ENCODE measurements at places on chromosomes 6 and 20.

DNA sequence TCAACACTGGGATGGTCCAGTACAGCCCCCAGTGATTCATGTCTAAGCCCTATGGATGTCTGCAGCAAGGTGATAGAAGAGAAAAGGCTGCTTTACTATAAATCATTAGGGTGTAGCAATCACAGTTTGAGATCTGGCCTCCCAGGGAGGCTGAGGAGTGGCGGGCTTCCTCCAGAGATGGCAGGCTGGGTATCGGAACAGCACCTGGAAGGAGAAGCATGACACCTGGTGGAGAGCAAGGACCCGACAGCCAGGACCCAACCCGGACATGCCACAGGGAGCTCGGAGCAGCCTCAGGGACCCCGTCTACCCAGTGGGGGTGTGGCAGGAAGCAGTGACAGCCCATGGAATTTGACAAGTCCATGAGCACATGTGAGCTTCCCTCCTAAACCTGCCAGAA, 114.8 kb upstream of the CD93 start:
- DNase-seq: no peak

GRCh38 chr6:122696079-122696478, 83.4 kb upstream of the FABP7 start:
- DNase-seq: no peak

DNA sequence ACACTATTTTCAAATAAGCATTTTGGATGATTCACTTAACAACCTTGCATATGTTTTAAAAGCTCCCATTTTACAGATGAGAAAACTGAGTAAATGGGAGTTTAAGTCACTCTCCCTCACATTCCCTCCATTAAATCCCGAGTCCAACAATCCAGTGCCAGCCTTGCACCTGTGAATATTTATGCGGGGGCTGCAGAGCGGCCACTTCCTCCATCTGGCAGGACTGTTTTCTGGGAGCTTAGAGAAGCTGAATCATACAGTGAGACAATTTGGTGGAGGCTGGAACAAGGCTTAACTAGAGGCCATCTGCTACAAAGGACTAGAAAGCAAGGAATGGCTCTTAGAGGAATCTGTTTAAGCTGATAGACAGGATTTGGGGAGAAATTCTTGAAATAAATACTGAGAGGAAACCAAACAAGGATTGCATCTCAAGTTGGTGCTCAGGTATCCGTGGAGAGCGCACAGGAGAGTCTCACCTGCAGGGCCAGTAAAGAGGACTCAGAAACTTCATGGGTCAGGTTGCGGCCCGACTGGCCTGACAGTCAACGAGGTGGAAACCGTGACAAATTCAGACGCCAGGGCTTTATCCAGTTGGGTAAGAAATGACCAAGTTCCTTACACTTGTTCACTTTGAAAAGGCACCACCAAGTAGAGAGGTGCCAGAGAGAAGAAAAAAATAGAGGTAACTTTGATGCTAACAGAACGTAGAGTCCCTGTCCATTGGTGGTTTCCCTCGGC, 478.5 kb downstream of the QKI start:
- DNase-seq: no peak

GRCh38 chr20:11229772-11230171, 556.0 kb upstream of the JAG1 start:
- DNase-seq: no peak
